ENCODE measurements at places on chromosomes 1 and 21.

DNA sequence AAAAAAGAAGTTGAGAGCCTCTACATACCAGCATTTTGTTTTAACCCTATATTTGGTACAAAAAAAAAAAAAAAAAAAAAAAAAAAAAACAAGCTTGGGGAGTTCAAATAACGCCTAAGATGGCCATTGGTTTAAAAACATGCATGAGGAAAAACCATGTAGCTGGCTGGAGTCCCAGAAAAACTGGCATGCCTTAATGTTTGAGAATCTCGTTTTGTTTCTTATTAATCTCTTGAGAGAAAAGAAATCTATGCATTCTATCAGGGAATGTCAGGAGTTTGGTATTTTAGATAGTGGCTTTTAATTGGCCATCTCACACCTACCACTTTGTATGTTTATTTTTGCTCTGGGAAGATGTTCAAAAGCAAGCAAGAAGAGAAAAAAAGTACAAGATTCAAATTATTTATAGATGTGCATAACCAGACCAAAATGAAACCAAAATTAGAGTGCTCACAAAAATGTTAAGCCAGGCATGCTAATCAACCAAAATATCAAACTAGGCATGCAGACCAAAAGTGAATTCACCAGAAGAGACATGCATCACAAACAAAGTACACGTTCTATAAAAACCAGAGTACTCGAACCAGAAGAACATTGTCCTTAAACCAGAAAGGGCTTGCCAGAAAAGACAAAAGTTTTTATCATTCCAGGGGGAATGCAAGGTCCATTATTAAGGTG lies 156.6 kb downstream of the AK5 start:
- no peak for DNase-seq

DNA sequence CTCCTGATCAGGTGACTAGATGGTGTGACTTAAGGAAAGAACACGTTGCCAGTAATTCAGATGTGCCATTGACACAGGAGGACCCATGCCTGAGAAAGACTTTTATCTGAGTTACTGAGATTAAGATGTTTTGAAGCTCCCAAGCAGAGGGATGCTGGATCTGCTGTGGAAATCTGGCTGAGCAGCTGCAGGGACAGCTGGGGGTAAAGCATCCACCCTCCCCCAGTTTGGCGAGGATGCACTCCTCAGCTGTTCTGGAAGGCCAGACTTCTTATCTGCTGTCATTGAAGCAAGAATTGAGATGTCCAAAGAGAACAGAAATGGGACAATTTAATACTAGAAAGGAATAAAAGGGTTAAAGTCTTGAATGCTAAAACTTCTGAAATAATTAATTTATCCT lies 25.7 kb downstream of the TTC3 start:
- DNase-seq, result no peak

- no peak for DNase-seq
These were observed 29.6 kb downstream of the MYOM3 start for GRCh38 chr1:24082372-24082771.

DNA sequence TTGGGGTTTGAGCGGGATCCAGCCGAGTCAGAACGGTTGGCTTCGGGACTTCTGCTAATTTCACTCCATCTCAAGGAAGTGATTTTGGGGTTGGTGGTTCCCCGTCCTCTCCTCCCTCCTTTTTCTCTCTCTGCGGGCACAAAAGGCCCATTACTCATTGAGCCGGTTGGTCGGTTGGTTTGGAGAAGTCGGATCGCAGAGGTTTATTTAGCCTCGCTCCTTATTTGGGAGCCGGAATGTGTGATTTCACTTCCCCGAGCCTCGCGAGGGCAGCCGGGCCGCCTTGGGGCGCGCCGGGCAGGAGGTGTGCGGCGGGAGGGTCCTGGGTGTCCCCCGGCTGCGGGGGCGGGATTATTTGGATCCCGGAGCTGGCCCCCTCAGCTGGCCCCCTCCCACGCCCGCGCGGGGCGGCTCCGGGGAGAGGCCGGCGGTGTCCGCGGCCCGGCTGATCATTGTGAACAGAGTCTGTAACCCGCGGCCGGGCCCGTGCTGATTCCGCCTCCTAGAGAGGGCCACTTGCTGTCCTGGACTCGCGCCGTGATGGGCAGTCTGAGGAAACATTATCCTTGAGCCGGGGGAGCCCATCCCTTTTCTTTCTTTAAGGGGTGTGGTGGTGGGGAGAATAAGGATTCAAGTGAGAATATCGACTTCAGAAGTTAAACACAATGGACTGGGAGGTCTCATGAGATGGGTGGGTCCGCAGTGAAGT lies 1.2 kb downstream of the MAPKAPK2 start:
- no peak for DNase-seq

DNA sequence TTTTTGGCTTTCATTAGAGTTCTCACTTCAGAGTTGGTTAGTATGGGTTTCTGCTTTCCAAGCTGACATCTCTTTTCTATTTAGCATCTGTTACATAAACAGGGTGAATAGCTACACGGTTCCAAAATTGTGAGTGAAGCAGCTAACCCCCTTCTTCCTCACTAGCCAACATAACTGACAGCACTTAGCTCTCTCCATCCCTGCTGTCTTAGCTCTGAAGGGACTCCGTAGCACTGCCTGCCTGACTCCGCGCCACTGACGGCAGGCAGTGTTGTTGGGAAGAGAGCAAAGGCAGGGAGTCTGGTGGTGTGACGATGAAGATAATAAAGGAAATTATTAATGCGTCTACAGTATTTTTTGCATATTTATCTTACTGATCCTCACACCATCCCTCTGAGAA lies 247.0 kb downstream of the PTBP2 start:
- DNase-seq, result no peak

GRCh38 chr1:244197851-244198375 lies 146.8 kb downstream of the ZBTB18 start:
- DNase-seq, result no peak
